ENCODE measurements at places on chromosomes 7 and 10.
A peak's percentile ranks its signal among the peaks of the same experiment; 100 is the strongest.

GRCh38 chr10:24848195-24848594 lies 104.2 kb downstream of the PRTFDC1 start:
- no peak for DNase-seq

DNA sequence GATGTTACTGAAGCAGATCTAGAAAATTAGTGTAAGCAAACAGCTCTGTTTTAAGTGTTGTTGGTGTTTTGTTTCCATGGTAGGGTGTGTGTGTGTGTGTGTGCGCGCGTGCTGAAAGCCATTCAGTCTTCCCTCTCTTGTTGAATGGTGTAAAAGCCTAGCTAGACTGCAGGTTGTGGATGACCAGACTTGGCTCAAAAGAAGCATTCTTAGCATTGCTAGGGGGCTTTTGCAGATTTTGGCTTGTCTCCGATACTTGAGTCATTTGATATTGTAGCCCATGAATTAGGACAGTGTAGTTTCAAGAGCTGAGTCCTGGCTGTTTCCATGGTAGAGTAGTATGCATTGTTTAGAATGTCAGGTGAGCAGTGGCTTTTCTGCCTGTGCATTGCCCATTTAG lies 99.1 kb downstream of the SND1 start:
- DNase-seq = no peak

- peak; percentile 19 for DNase-seq
Measured at GRCh38 chr10:45044290-45044689, 43.6 kb downstream of the ZNF22 start.

DNA sequence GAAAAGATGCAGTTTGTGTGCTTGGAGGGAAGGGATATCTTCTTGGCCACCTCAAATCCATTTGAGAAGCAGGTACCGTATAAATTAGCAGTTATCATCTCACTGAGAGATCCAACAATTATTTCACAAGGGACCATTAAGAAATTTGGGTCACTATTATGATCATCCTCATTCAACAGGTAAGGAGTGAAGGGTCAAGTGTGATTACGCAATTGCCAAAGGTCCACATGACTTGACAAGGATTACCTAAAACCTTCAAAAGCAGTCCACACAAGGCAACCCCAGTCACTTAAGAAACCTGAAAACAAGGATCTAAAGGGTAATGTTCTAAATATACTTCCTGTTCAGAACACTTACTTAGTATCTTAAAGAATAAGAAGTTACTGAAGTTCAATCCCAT lies 27.4 kb downstream of the CCDC6 start:
- DNase-seq = no peak

DNA sequence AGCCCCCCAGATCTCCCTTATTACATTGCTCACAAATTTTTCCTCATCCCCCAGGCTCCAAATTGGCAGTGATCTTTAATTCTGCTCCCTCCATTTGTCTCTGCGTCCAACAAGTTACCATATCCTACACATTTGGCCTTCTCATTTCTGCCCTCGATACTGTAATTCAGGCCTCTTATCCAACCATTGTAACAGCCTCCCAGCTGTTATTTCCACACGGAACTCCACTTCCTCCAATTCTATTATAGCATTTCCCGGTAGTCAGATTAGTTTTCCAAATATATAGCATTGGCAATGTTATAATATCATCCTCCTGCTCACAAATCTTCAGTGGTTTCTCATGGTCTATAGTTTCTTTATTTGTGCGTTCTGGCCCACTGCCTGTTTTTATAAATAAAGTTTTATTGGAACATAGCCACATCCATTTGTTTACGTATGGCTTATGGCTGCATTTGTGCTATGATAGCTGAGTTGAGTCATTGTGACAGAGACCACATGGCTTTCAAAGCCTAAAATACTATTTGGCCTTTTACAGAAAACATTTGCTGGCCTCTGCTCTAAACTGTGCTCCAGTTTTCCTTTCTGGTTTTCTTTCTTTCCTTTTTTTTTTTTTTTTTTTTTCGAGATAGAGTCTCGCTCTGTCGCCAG lies 126.5 kb upstream of the ZNF438 start:
- DNase-seq = no peak

DNA sequence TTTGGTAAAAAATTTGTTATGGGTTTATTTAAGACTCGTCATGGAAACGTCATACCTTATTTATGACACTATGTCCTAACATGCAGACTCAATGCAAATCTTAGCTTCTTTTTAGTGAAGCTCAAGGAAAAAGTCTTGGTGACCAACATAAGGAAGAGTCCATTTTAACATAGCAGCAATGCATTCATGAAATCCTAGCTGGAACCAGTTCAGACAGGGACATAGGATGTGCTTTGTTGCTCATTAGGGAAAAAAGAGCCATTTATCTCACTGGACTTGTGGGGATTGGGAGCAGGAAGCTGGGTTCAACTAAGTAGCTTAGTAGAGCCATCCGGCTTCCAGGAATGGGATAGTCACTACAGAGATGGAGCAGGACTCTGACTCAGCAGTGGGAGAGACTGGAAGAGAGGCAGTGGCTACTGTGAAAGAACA lies 100.7 kb upstream of the DKK1 start:
- no peak for DNase-seq

- DNase-seq = no peak
Measured at GRCh38 chr7:50687575-50688225, 95.0 kb downstream of the GRB10 start.

DNA sequence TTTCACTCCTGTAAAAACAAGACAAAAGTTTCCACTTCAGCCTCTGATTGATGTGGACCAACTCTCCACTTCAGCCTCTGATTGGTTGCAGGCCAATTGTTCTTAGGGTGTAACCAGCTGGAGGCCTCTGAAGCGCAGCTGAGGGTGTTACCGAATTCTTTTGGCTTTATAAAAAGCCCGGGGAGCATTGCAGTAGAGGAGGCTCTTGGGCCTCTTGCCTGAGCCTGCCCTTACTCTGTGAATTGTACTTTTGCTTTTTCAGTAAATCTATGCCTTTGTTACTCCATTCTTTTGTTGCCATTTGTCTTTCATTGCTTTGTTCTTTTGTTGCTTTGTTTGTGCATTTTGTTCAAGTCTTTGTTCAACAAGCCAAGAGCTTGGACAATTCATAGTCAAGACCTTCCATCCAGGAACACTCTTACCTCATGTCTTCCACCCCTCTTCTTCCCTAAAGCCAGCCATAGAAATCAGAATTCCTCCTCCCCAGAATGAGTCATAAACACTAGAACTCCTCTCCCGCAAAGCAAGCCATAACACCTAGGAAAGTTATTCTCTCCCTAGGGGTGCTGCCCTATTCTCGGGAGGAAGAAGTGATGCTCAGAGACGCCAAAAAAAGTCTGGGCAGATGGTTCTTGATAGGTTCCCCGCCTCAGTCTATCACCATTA lies 53.5 kb upstream of the ARMC3 start:
- no peak for DNase-seq

GRCh38 chr7:31934551-31934950 lies 135.7 kb downstream of the PDE1C start:
- no peak for DNase-seq

DNA sequence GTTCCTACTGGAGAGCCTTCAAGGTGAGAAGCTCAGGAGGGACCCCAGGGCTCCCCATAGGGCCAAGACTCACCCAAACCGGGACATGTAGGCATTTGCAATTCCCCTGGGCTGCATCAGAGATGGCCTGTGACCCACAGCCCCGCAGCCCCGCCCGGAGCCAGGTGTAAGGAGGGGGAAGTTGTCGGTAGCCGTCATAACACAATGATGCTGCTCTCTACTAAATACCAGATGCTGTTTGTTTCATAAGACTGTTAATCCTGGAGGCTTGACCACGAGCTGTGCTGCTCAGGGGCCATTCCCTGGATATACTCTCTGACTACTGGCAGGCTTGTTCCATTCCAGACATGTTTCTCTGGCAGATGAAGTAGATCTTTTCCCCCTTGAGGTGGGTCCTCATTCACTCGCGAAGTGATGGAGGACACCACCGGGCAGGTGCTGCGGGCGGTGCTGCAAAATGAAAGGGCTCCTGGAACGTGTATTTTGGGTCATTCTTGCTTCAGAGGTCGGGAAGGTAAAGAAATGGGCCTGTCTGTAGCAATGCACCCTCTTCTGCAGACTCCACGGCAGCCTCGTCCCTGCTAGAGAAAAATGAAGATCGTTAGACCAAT lies 61.1 kb downstream of the MKI67 start:
- no peak for DNase-seq

All from activated CD4-positive, alpha-beta T cell treated with anti-CD3 and anti-CD28 coated beads, Interleukin-2, amount 10 ng/mL, durations not matched to agents 24 days and 14 days (primary cell).